Osteocyte (in vitro differentiated cells): ENCODE measurements at places on chromosomes 6 and 20. TPM values are rescaled to one million over a fixed set of nuclear protein-coding genes. Genes with fewer than 3 reads are reported as not detected.

GRCh38 chr6:160071805-160072690 is 49.6 kb upstream of the SLC22A1 start:
- H3K27ac ChIP-seq = no peak overlapping the region
- no peaks in the 10 kb centered on the region for H3K27me3 ChIP-seq
- no peak overlapping the region for H3K4me3 ChIP-seq
- no peaks in the 10 kb centered on the region for H3K4me1 ChIP-seq

GRCh38 chr20:61387204-61387953 is 135.3 kb downstream of the CDH4 start:
- no peak overlapping the region for H3K4me3 ChIP-seq
- H3K36me3 ChIP-seq = no peaks in the 10 kb centered on the region
- no peaks in the 10 kb centered on the region for H3K27me3 ChIP-seq
- DNase-seq = no peak
- H3K4me1 ChIP-seq = no peaks in the 10 kb centered on the region

DNA sequence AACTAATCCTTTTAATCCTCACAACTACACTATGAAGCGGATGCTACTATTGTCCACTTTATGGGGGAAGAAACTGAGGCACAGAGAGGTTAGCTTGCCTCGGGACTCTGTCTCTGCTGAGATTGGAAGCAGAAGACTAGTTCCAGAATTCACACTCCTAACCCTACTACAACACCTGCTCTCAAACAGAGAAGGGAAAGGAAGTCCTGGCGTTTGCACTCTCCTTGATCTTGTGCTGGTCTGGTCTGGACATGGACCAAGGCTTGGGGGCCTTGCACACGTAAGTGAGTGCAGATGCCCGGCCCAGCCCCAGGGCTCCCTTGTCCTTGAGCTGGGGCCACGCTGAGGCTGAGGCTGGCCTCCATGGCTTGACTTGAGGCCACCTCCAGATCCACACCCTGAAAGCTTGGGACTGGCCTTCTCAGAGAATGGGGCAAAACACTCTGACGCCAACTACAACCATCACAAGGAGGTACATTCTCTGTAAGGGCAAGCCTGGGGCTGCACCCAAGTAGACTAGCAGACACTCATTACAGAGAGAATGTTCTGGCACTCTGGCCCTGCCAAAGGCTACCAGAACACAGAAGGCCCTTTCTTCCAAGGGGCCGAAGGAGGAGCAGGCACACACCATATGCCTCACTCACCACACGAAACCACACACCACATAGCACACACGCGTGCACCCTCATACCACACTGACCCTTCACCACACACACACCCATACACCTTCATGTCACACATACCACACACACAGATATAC is 33.3 kb upstream of the EZR start:
- no peaks in the 10 kb centered on the region for H3K36me3 ChIP-seq
- H3K27ac ChIP-seq = no peak overlapping the region
- H3K27me3 ChIP-seq = no peaks in the 10 kb centered on the region
- H3K4me3 ChIP-seq = no peak overlapping the region

DNA sequence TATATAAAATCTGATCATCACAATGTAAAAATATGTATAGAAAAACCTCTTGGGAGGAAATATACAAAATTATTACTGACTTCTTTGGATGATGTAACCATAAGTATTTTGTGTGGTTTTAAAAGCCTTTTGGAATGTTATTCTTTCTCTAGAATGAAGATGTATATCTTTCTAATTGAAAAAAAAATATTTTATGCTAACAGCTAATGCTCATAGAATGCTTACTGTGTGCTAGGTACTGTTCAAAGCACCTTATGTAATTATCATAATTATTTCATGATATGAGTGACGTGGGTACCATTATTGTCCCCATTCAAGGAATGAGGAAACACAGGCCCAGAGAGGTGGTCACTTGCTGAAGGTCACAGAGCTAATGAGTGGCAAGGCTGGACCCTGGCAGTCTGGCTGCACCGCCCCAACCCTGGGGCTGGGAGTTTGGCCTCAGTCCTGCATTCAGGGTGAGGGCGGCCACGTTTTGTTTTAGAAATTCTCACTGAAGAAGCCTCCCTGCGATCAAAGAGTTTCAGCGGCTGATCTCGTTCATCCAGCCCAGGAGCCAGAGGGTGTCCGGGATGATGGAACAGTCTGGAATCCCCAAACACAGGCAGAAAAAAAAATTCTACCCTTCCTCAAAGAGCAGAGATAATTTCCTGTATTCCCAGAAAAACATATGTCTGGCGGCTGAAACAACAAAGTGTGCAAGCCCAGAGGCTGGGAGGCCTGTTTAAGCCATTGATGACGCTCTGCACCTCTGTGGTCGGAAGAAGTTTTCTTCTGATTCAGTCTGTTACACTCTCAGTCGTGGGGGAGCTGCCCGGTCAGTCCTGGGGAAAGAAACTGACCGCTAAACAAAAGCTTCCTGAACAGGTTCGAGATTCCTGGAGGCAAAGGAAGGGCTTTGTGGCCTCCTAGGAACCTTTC is 37.3 kb downstream of the TFEB start:
- H3K4me1 ChIP-seq = peaks cover 58% of the 10 kb centered on the region
- peak overlapping the region; percentile 99 for H3K27ac ChIP-seq
- H3K27me3 ChIP-seq = no peaks in the 10 kb centered on the region
- no peak for DNase-seq

DNA sequence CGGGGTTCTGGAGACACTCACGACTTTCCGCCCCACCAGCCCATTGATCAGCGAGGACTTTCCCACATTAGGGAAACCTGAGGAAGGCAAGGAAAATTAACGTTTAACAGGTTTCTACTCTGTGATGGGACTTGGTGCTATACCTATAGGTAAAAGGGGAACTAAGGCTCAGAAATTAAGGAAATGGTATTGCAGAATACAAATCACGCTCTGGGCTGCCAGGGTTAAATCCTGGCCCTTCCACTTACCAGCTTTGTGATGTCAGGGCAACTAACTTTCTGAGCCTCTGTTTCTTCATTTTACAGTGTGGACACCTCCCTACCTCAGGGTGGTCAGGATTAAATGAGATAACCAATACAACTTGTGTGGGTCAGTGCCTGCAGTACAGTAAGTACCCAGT is 8.8 kb downstream of the GNL1 start:
- peaks cover 35% of the 10 kb centered on the region for H3K36me3 ChIP-seq
- no peaks in the 10 kb centered on the region for H3K27me3 ChIP-seq
- no peak overlapping the region for H3K27ac ChIP-seq
- H3K4me1 ChIP-seq = peaks cover 4% of the 10 kb centered on the region

GRCh38 chr20:11546939-11547338 is 370.8 kb upstream of the BTBD3 start:
- peaks cover 3% of the 10 kb centered on the region for H3K27me3 ChIP-seq
- DNase-seq = no peak
- H3K27ac ChIP-seq = no peak overlapping the region
- H3K36me3 ChIP-seq = no peaks in the 10 kb centered on the region

- DNase-seq = no peak
- H3K27ac ChIP-seq = no peak overlapping the region
- H3K4me1 ChIP-seq = peaks cover 32% of the 10 kb centered on the region
- H3K27me3 ChIP-seq = peaks cover 3% of the 10 kb centered on the region
These were observed 45.2 kb upstream of the KLHL31 start for GRCh38 chr6:53710788-53711187.

The CCN6 gene
- not detected in 2 replicates for total RNA-seq

The ROS1 gene
- not detected in 2 replicates for total RNA-seq

GRCh38 chr20:46946181-46946624 is 51.6 kb downstream of the EYA2 start:
- no peak overlapping the region for H3K27ac ChIP-seq
- DNase-seq = no peak
- no peak overlapping the region for H3K4me3 ChIP-seq
- H3K4me1 ChIP-seq = no peaks in the 10 kb centered on the region

DNA sequence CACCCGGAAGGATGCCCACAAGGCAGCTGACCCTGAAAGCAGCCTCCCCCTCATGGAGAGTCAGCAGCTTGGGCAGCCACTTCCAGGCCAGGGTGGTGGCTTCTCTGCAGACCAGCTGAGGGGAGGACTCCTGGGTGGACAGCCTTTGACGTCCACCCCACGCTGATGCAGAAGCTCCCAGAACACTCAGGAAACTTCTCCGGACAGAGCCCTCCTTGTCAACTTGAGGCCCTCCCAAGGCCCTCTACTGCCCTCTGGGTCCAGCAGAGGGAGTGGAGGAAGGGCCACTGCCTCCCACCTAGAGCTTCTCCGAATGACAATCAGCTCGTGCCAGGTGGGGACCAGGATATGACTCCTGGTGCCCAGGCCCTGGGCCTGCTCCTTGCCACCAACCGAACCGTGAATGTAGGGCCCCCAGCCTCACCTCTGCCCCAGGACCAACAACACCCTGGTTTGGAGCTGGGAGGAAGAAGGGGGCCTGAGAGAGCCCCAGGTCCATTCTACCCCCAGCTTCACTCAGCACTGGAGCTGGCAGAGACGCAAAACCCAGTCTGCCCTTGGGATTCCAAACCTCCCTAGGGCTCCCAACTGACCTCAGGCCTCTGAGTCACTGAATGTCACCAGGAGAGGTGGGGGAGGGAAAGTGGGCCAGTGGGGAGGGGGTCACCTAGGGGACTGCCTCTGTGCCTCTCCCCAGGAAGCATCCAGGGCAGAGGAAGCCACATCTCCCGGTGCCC is 10.9 kb upstream of the SLC22A7 start:
- peaks cover 1% of the 10 kb centered on the region for H3K4me1 ChIP-seq
- no peak for DNase-seq
- H3K4me3 ChIP-seq = no peak overlapping the region
- H3K36me3 ChIP-seq = no peaks in the 10 kb centered on the region
- no peak overlapping the region for H3K27ac ChIP-seq

DNA sequence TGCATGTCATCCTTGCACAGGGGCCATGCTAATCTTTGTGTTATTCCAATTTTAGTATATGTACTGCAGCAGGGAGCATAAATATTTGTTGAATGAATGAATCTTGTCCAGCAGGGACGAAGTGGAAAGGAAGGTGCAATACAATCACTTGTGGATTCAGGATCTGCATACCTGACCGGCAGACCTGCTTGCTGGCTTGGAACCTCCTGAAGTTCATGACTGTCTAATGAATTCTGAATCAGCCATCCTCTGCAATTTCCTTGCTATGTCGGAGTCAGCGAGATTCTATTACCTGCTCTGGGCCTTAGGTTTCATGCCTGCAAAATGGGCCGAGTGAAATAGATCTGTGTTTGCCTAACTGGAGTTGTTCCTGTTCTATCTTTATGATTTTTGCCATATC is 17.4 kb upstream of the NCOA3 start:
- no peaks in the 10 kb centered on the region for H3K27me3 ChIP-seq
- DNase-seq = no peak
- H3K36me3 ChIP-seq = no peaks in the 10 kb centered on the region
- H3K4me1 ChIP-seq = peaks cover 20% of the 10 kb centered on the region

DNA sequence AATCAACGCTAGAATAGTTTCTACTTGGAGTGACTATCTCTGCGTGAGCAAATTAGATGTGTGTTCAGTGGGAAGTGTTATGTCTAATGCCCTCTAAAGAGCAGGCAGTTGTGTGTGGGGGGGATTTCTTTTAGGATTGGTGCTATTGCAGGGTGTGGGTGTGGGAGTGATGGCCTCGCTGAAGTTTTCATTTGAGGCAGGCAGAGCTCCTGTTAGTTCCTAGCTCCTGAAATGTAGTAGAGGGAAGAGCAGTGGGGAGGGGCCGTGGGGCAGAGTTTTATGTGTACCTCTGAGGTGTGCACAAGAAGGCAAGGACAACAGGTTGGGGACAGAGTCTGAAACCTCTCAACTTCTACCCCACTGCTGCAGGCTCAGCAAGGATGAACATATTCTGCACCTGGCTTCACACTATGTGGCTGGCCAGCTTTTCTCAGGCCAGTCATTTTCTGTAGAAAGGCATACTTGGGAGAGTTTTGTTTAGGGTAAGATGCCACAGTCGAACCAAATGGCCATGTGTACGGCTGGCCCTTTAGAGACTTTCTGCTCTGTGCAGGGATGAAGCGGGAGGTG is 229.2 kb upstream of the SUPT3H start:
- H3K36me3 ChIP-seq = no peaks in the 10 kb centered on the region
- peaks cover 22% of the 10 kb centered on the region for H3K4me1 ChIP-seq
- no peak for DNase-seq
- H3K4me3 ChIP-seq = no peak overlapping the region

GRCh38 chr6:138278326-138278725 is 60.0 kb upstream of the PBOV1 start:
- peak; percentile 80 for DNase-seq
- H3K27me3 ChIP-seq = no peaks in the 10 kb centered on the region
- H3K4me3 ChIP-seq = no peak overlapping the region
- H3K36me3 ChIP-seq = no peaks in the 10 kb centered on the region

The TFAP2B gene
- 26.4 and 27.5 TPM in 2 replicates for total RNA-seq

DNA sequence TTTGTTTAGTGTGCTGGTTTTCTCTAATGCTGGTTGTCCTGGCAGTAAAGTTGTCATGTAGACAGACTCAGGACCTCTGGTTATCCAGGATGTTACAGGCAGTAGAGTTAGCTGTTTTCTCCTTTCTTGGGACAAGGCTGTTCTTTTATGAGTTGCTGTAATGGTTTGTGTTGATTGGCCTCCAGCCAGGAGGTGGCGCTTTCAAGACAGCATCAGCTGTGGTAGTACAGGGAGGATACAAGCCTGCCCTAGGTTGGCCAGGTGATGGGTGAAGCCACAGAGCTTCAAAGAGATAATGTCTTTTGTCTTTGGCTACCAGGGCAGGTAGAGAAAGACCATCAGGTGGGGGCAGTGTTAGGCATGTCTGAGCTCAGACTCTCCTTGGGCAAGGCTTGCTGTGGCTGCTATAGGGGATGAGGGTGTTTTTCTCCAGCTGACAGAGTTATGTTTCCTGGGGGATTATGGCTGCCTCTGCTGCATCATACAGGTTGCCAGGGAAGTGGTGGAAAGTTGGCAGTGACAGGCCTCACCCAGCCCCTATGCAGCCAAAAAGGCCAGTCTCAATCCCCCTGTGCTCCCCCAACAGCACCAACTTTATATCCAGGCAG is 127.2 kb upstream of the TAB2 start:
- H3K4me1 ChIP-seq = no peaks in the 10 kb centered on the region
- DNase-seq = no peak
- no peaks in the 10 kb centered on the region for H3K27me3 ChIP-seq
- H3K27ac ChIP-seq = no peak overlapping the region
- H3K36me3 ChIP-seq = peaks cover 5% of the 10 kb centered on the region
- no peak overlapping the region for H3K4me3 ChIP-seq

The IP6K3 gene
- 3.0 and 4.0 TPM in 2 replicates for total RNA-seq

DNA sequence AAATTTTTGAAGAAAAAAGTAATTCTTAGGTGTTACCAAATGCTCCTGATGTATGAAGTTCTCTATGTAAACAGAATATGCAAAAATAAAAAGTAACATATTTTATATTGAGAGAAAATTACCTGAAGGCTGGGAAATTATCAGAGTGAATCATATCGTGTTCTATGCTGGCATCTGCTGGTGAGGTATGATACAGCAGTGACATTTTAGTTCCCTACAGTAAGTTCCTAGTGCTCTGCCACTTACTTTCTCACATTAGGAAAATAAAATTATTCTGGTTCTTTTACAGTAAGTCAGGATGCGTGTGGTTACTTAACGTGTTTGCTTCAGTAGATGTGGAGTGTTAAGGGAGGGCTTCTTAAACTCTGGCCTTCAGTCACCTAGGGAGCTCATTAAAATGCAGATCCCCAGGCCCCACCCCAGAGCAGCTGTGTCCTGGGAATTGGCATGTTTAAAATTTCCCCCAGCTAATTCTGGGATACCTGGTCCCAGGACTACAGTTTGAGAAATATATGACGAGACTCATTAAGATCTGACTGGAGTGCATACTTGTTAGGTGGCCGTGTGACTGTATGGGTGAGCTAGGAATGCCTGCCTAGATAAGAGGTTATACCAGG is 3.2 kb downstream of the ACTR5 start:
- peaks cover 26% of the 10 kb centered on the region for H3K36me3 ChIP-seq
- H3K27ac ChIP-seq = no peak overlapping the region
- H3K27me3 ChIP-seq = no peaks in the 10 kb centered on the region
